ENCODE measurements at places on chromosomes 2 and 18. TPM values are rescaled to one million over a fixed set of nuclear protein-coding genes. Genes with fewer than 3 reads are reported as not detected.

GRCh38 chr18:3183103-3183717 lies 36.6 kb downstream of the MYOM1 start:
- DNase-seq, result no peak

GRCh38 chr2:49043405-49043982 lies 110.8 kb downstream of the FSHR start:
- DNase-seq, result no peak

DNA sequence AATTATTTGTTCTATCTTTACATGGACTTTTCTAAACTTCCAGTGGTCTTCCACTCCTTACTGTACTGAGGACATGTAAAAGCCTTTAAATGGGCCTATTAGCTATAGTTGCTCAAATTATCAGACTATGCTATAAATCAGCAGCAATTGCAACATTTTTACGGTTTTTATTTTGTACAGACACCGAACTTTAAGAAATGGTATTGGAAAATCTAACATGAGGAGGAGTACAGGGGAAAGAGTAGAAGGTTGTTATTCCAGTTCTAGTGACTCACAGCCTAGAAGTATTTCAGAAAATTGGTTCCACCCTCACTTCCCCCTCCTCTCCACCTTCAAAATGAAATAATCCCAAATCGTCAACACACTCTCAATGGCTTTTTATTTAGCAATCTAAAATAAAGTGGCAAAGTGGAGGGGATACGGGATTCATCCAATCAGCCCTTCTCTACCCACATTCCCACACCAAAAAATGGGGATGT lies 1.1 kb downstream of the NCKAP1 start:
- DNase-seq, result no peak

GRCh38 chr2:7881063-7881462 lies 800.8 kb upstream of the ID2 start:
- no peak for DNase-seq

- no peak for DNase-seq
Observed at GRCh38 chr2:56335101-56335500, 151.3 kb downstream of the CCDC85A start.

DNA sequence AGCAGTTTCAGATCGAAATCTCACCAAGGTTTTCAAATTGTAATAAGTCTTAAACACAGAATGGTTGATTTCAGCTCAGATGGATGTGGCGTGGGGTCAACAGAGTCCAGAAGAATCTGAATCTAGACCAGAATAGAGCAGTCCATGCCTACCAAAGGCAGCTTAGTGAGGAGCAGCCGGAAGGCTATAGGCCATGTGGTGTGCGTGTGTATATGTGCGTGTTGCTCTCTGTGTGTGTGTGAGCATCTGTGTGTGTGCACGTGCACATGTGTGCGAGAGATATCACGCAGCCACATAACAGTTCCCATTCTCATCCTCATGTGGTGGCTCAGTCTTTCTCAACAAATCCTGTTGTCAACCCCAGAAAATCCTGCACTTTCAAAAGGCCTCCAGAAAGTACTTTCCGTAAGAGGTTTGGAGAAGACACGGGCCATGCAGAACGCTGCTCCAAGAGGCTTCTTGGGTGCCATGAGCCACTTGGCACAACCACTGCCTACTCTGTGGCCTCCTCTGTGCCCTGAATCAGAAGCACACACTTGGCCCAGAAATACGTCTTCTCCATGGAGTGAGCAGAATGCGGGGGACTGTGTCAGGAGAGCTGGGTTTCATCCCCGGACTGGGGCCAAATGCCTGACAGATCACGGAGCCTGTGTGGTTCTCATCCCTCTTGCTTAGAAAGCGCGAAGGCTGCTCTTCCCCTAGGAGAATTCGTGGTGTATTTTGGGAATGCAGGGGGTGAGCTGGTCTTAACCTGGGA lies 67.3 kb downstream of the ACKR3 start:
- no peak for DNase-seq

DNA sequence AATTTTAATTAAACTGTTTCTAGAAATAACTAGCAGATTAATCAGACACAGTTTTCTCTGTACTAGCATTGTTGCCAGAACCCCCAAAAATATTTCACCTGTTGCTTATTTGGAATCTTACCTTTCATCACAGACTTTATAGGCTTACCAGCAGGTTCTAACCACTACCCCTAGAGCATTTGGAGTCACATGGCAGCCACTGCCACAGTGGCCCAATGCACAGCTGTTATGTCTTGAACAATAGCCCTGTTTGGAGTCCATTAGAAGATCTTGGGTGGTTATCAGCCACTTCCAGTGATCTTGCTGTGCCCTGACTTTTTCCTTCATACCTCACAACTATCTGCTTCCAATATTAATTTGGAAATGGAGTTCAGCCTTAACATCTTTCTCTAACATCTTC lies 186.2 kb upstream of the TANK start:
- no peak for DNase-seq

DNA sequence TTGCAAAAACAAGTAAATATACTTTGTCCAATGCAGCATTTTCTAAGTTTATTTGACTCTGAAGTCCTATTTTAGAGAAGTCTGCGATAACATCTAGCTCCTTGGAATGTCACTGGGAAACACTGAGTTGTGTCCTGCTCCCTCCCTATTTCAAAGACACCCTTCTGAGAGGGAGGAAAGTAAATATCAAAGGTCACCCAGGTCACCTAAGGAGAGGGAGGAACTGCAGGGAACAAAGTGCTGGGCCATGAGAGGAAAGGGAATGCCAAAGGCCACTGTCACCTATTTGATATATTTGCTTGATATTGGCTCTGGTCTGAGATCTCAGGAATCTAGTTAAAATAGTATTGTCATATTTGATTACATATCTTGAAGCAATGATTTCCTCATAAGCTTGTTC lies 201.3 kb downstream of the GCA start:
- DNase-seq, result no peak

DNA sequence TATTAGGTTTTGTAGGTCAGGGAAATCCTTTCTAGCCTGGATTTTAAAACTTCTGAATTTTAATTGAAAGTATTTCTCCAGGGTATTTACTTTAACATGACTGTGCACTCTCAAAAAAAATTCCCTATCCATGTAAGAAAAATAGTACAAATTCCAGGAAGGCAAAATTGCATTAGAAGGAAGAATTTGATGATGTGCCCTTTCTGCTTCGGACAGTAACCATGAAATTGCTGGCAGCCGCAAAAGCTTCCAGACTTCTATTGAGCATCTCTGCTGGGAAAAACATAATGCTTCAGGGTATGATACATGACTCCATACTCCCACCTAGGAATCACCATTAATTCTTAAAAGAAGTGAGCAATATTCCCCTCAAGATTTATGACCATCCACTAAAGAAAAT lies 17.2 kb upstream of the KLF7 start:
- DNase-seq, result no peak

GRCh38 chr2:113739849-113740248 lies 16.6 kb downstream of the SLC35F5 start:
- DNase-seq, result no peak

The ICOS gene
- total RNA-seq, result 0.12 TPM

The RPL31 gene
- 1,828 TPM for total RNA-seq

The NTSR2 gene
- total RNA-seq, result not detected

The MYL12B gene
- total RNA-seq, result 185 TPM

The RNF152 gene
- 0.02 TPM for total RNA-seq

The CD8B2 gene
- total RNA-seq, result not detected

The MPP4 gene
- total RNA-seq, result not detected

The UGT1A1 gene
- total RNA-seq, result not detected
